ENCODE measurements at places on chromosomes 4 and X.

GRCh38 chr4:57943682-57944081, 833.5 kb upstream of the IGFBP7 start:
- no peak for DNase-seq

- DNase-seq, result peak; percentile 55
These were observed 25.9 kb downstream of the TNIP3 start for GRCh38 chr4:121138039-121138825.

DNA sequence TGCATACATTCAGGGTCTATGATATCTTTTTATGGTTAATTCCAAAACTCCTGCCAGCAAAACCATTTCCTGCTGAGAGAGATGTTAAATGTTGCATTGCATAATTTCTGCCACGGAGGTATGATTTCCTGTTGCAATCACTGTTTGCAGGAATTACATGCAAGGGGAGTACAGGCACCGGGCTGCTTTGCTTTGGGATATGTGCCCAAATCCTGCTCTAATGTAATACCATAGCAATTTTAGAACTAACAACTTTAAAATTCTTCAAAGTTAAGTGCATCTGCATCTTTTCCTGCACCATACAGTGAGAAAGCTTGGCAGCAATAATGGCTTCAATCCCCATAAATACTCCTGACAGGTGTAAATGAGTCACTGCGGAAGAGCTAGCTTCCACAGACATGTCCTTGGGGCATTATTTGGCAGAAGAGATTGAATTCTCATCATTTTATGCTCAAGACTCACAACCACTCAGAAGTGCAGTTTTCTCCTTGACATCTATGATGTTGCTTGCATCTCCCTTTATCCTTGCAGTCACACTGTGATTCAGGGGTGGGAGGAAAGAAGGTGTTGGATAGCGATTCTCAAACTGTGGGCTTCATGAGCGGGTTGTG, 29.6 kb downstream of the TRIM2 start:
- no peak for DNase-seq

DNA sequence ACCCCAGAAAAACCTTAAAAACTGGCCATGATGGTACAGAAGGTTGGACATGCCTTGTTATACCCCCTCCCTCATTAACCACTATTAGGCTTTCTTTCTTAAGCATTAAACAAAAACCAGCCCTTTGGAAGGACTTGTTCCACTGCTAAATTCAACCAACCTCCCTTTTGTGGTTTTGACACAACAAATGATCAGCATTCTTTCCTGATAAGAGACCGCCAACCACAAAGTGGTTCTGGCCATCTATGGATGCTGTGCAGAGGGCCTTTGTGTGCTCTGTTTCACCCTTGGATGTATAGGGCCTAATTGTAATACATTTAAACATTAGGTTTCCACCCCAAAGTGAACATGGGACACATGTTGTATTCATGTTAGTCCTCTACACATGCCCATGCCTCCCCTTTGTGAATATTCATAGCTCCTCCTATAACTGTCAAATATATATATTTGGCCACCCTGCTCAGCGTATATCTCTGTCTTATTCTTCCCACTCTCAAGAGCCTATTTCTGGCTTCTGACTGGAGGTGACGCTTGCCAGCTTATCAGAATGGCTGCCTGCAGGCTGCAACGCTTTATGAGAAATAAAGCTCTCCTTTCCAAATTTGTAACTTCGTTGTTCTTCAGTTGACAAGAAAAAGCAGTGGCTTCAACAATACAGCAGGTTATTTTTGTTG, 126.6 kb downstream of the NPNT start:
- no peak for DNase-seq

DNA sequence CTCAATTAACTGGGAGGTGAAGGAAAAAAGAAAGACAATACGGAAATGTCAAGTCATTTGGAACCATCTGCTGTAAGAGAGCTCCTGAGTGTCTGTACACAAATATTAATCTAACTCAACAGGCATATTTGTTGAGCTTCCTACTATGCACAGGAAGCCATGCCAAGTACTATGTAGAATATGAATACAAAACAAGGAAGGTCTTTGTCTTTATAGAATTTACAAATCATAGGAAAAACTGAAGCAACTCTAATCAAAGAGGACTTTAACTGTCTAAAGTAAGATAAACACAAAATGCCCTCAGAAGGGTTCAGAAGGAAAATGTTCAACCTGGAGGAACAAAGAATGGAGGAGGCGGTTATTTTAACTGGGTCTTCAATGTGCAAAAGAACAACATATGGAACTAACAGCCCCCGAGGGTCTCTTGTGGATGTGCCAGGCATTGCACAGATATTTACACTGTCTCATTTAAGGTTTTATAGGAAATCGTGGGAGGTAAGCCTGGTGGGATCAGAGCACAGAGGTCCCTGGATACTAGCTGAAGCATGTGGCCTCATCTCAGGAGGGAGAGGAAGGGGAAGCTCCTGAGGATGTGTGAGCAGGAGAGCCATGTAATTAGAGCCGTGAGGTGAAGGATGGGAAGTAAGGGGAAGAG, 5.8 kb downstream of the FAM114A1 start:
- DNase-seq, result no peak

DNA sequence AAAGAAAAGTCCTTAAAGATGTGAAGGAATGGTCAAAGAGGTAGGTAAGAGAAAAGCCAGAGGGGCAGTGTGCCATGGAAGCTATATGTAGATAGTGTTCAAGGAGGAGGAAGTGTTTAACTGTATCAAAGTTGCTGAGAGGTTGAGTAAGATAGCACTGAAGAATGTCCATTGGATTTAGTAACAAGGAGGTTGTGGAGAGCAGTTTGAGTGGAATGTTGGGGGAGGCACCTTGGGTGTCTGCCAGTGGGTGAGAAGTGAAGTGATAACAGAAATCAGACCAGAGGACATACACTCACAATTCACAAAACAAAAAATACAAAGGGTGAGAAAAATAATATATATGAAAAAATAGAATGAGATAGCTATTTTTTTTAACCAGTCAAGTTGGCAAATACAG, 121.3 kb upstream of the AMOT start:
- DNase-seq, result no peak

- peak; percentile 39 for DNase-seq
These were observed at the start of gene IL2 for GRCh38 chr4:122456231-122457116. Gene IL2 (minus strand): TSS chr4:122456725. CDS start chr4:122456440, 285 bp downstream.

DNA sequence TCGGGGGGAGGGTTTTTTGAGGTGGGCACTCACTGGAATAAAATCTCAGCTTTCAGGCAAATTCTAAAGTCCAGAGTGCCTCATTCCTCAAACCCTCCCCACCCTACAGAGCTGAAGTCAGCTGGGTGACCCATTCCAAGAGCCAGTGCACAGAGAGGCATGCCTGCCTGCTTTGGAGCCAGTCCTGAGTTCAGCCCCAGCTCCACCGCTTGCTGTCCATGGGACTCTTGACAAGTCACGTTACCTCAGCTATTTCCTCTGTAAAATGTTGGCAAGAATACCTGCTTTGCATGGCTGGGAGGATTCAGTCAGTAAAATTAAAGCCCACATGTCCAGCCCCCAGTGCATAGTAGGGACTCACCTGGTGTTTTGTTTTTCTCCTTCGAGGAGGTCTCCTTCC, 125.9 kb upstream of the PJA1 start:
- DNase-seq, result no peak

GRCh38 chr4:165360041-165360695, 18.6 kb upstream of the CPE start:
- no peak for DNase-seq

GRCh38 chr4:9762823-9763475, 18.5 kb upstream of the DRD5 start:
- peak; percentile 37 for DNase-seq

DNA sequence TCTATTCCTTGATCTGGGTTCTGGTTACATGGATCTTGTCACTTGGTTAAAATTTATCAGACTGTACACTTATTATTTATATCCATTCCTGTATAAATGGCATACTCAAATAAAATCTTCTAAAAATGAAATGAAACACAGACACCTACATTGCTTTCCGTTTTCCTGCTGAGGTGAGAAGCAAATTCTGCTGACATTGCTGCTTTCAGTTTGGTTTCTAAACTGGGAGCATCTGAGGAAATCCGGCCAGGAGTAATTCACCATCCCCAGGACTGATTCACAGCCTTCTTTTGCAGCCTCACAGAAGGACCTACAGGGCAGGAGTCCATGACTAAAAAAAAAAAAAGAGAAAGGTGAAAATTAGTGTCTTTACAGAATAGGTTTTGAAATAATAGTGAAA, 93.6 kb downstream of the CORIN start:
- no peak for DNase-seq

DNA sequence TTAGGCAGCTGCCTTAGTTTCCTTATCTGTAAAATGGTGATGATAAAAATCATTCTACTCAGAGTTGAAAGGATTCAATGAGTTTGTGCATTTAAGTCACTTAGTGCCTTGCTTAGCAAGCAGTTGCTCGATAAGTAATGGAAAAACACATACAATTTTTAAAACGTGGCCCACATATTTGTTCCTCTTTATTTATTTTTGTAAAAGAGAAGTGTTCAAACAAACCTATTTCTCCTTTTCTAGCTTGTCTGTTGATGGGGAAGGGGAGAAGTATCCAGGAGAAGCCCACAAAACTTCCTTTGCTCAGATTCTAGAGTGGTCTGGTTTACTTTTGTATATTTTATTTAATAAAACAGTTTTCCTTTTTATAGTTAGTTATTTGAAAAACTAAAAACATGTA, 3.3 kb upstream of the HPGDS start:
- no peak for DNase-seq

DNA sequence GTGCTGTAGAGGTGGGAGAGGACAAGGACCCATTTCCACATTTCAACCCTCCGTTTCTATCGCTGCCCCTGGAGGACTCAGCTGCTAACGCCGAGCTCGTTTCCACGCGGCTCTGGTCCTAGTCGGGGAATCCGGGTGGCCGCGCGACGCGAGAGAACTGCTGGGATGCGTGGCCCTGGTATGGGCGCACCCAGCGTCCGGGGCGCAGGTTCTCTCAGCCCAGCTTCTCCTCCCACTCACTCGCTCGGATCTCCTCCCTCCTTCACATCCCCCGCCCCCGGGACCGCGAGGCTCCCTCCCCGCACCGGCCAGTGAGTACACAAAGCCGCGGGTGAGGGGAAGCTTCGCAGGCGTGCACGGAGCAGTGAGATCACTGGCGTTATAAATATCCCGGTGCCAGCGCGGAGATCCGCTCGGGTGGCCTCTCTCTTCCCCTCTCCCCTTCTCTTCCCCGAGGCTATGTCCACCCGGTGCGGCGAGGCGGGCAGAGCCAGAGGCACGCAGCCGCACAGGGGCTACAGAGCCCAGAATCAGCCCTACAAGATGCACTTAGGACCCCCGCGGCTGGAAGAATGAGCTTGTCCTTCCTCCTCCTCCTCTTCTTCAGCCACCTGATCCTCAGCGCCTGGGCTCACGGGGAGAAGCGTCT, at the start of gene FGF5:
Gene FGF5, plus strand, starts transcription at position 412 of the 649 bp plus-strand sequence. Its CDS starts 161 bp downstream, at position 573.
- DNase-seq, result no peak

DNA sequence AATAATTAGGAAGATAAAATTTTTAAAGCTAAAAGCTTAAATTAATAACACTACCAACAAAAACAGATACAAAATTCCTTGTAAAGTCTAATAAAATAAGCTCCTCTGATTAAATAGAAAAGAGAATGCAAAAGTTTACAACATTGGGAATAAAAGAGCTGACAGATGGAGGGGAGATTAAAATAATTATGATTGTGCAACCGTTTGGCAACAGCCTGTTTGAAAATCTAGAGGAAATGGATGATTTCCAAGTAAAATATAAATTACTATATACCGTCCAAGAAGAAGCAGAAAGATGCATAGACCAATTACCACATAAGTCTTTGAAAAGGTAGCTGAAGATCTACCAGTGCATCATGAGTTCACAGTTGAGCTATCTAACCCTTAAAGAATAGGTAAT, 46.4 kb upstream of the VBP1 start:
- DNase-seq, result no peak

- DNase-seq, result no peak
These were observed 22.8 kb downstream of the VSIG4 start for GRCh38 chrX:66016905-66017658.

- no peak for DNase-seq
These were observed at the start of gene PRDM8 for GRCh38 chr4:80196922-80197573. Gene PRDM8 (plus strand): TSS chr4:80197503. CDS start chr4:80200081, 2,578 bp downstream.

- DNase-seq, result no peak
These were observed 216.6 kb downstream of the KDR start for GRCh38 chr4:54908763-54909162.

DNA sequence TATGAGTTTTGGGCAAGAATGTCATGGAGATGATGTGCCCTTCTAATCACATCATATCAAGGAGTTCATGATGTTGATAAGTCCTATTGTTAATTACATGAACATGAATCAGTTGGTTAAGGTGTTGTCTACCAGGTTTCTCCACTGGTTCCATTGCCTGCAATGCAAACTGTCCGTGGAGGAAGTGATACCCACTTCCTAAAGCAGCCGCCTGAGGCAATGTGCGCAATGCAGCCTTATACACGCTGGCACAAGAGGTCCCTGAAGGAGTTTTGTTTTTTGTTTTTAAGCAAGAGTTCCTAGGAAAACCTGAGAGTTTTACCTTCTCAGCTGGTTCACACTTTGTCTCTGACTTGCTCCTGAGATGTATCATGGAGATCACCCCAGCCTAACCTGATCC, 5.9 kb upstream of the GPKOW start:
- no peak for DNase-seq

DNA sequence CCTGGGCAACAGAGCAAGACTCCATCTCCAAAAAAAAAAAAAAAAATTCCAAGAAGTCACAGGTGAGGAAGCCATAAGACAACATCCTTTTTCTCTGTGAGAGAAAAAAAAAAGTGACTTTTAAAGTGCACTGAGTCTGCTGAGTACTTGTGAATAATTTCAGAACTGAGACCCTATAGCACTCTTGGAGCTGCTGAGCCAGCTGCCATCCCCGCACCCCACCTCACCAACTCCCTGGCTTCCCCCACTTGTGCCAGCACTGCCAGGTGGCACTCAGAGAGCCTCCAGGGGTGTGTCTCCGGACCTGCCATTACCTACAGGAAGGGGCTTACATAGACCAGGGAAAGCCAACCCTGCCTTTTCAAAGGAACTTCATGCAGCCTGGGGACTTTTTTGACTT, 39.2 kb upstream of the HS3ST1 start:
- no peak for DNase-seq

- no peak for DNase-seq
These were observed 24.7 kb downstream of the CYP2U1 start for GRCh38 chr4:107956011-107956410.

- DNase-seq, result no peak
These were observed 1365.8 kb upstream of the DIAPH2 start for GRCh38 chrX:95318882-95319281.

DNA sequence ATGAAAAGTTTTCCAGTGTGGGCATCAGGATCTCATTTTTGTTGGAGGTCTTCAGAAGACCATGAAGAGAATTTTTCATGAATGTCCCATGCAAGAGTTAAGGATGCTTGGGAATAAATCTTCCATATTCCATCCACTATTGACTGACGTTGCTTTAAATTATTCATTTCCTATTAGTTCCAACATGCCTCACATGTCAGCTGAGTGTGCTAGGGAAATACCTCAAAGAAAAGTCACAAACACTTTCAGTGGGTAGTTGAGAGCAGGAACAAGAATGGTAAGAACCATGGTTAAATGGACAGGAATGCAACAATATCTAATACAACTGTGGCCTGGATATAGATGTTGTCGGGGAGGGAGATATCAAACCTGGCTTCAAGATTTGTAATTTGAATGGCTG, 610.1 kb downstream of the TECRL start:
- no peak for DNase-seq

- DNase-seq, result no peak
These were observed 674.4 kb upstream of the LCORL start for GRCh38 chr4:18695733-18696527.

- DNase-seq, result no peak
These were observed 93.1 kb downstream of the ANTXR2 start for GRCh38 chr4:79979785-79980437.

- peak; percentile 88 for DNase-seq
These were observed at the start of gene ATP8A1 for GRCh38 chr4:42656944-42657792. Gene ATP8A1 (minus strand): TSS chr4:42657105. CDS start chr4:42656873, 232 bp downstream.

GRCh38 chr4:17055788-17056187, 157.3 kb upstream of the LDB2 start:
- no peak for DNase-seq

All from CD4-positive, alpha-beta T cell treated with Interleukin-4 for 4 hours (primary cell).